Spleen (tissue), 13 donors: ENCODE measurements at places on chromosomes 7 and 10.

DNA sequence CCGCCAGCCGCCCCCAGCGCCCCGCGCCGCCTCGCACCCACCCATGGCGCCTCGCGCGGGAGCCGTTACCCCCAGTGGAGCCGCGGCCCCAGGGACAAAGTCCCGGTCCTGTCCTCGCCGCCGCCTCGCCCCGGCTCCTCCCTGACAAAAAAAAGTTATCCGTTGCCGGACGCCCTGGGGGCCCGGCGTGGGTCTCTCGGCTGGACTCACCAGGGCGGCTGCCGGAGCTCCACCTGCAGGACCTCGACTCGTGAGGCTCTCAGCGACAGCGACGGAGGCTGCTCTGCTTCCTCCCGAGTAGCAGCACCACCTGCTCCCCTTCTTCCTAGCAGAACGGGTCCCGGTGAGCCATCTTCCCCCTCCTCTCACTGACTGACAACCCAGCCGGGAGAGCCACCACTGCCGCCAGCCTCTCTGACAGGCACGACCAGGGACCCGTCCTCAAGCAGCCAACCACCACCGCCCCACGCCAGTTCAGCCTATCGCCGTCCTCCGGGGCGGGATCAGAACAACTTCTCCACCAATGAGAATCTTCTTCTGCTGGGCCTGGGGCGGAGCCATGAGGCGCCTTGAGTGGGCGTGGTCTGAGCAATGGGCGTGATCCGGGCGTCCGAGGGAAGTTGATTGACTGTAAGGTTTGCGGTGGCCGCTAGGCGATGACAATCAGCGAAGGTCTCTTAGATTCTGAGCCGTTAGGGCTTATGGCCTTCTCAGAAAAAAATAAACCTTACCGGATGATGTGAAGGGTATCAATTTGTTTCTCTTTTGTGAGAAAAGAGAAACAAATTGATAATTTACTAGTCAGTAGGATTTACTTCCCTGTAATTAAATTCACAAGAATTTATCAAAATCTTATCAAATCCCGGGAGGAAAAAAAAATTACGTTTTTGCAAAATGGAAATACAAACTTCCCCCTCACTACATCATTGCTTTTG lies at the start of gene HYCC1:
HYCC1 (minus strand) TSS at position 416 of the 935 bp plus-strand sequence. CDS start 23,019 bp downstream, outside the sequence.
- peak; percentile 99 for DNase-seq

- DNase-seq: no peak
Measured at GRCh38 chr7:146138926-146139325, 22.3 kb downstream of the CNTNAP2 start.

DNA sequence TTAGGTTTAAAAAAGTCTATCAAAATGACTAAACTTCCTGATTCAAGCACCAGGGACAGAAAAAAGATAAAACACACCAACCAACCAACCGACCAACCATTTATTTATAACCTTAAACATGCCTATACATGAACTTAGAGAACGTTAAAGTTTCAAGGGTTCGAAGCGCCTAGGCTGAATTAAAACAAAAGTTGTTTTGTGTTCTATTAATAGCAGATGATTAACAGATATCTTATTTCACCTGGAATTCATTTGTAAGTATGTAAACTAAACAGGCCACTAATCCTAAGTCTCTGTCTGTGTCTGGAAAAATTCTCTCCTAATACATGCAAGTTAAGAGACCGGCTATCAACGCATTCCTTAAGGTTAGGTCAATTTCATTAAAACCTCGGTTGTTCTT lies 1.4 kb downstream of the BAIAP2L1 start:
- no peak for DNase-seq

GRCh38 chr7:99008181-99008631 lies 129.9 kb downstream of the TRRAP start:
- no peak for DNase-seq
